ENCODE measurements at places on chromosomes 5 and 9.

DNA sequence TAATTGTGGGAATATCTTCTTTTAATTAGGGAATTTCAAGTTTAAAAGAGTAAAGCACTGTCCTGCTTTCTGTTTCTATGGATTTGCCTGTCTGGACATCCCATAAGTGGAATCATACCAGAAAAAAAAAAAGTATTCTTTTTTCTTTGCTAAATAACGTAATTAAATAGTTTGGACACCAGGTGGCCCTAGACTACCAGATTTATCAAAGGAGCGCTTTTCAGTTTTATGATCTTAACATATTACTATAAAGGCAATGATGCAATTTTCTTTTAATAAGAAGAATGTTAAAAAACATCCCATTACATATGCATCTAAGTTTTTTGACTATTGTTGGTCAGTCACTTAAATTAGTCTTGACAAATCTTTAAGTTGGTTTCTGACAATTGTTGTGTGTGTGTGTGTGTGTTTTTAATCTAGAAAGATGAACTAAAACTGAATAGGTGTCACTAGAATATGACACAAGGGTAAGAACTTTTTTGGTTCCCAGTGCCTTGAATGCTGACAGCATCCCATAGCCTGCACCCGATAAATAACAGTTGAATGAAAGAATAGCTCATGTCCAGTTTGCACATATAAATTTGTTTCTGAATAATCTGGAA, 49.5 kb downstream of the C5orf22 start:
- peak; percentile 72 for DNase-seq

DNA sequence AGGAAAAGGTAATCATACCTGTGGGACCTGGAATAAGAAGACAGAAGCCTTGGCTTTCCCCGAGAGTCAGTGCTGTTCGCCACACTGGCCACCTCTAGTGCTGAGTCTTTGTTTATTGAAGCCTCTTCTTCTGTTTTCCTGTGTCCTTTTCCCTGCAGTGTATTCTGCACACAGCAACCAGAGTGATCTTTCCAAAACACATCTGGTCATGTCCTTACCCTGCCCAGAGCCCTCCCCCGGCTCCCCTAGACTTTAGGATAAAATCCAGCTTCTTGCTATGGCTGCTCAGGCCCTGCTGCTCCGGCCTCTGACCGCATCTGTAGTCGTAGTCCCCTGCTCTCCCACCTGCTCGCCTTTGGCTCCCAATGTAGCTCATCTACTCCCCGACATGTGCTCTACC, 28.3 kb downstream of the GALNT10 start:
- no peak for DNase-seq

DNA sequence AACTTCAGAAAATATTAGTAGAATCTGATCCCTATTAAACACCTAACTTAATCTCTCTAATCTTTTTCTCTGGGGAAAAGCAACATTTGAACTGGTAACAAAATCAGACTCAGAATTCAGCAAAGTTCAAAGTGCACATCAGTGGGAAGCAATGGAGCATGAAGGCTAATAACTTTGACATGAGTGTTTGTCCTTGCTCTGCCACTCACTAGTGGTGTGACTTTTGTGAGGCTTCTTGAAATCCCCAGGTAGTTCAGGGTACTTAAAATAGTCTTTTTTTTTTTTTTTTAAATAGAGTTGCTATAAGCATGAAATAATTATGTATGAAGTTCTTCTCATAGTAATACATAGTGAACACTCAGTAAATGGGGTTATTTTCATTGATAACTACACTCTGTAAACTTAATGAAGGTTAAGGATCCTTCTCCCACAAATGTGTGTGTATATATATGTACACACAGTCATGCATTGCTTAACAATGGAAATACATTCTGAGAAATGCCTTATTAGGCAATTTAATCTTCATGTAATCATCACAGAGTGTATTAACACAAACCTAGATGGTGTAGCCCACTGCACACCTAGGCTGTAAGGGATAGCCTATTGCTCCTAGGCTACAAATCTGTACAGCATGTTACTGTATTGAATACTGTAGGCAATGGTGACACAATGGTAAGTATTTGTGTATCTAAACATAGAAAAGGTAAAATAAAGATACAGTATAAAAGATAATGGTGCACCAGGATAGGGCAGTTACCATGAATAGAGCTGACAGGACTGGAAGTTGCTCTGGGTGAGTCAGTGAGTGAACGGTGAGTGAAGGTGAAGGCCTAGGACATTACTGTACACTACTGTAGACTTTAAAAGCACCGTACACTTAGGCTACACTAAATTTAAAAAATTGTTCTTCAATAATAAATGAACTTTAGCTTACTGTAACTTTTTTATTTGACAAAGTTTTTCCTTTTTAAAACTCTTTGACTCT, 73.3 kb upstream of the HMHB1 start:
- DNase-seq, result no peak

DNA sequence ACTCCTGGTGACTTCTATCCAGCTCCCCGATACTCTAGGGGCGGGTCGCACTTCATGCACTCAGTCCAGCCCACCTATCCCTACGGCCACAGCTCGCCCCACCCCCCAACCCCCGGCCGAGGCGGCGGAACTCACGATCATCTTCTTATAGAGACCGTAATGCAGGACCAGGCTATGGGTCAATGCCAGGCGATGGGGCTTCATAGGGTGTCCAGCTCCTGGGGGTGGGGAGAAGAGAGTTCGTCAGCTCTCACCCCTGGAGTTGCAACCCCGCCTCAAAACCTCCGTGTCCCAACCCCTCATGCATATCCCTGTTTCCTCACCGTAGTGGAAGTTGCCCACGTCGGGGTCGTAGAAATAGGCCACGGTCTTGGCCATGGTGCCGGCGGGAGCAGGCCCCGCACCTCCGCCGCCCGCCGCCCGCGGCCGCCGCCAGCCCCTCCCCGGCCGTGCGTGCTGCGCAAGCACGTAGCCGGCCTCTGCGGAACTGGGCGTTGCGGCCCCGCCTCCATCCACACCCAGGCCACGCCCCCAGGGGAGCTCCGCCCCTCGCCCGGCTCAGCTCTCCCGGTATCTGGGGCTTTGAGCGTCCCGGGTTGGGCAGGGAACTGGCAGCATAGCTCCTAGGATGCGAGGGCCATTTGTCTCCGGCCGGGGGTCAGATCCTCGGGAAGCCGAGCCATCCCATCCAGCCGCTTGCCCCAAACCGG, at the start of the genes HDAC3 and RELL2:
TSS of gene HDAC3 (minus strand) at position 437 of the 710 bp plus-strand sequence. CDS start at position 378, 59 bp downstream.
TSS of gene RELL2 (plus strand) at position 585 of the 710 bp plus-strand sequence. CDS start 1,229 bp downstream, outside the sequence.
- DNase-seq, result peak; percentile 81

GRCh38 chr5:120516805-120517204, 52.7 kb downstream of the PRR16 start:
- peak; percentile 76 for DNase-seq

GRCh38 chr5:27062451-27062850, 24.1 kb upstream of the CDH9 start:
- DNase-seq, result no peak

GRCh38 chr5:72064801-72065570, 42.3 kb upstream of the MAP1B start:
- no peak for DNase-seq

DNA sequence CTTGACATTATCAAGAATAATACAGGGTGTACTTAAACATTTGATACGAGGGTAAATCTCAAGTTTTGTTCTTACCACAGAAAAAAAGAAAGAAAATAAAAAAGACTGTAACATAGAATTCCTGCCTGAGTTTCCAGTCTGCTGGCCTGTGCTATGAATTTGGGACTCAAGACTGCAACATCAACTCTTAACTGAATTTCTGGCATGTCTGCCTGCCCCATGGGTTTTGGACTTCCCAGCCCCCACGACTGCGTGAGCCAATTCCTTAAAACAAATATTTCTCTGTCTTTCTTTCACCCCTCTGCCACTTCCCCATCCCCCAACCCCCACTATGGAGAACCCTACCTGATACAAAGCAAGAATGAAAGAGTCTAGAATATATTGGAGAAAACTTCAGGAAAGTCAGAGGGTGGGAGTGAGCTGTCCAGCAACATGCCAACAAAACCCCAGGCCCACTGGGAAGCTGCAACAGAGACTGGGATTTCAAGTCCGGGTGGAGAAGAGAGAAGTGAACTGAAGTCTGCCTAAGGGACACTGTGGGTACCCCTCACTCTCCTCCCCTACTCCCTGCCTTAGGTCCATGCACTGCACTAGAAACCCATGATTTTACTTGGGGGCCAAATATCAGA, 43.0 kb downstream of the MARCHF3 start:
- no peak for DNase-seq

GRCh38 chr9:12980085-12980851, 205.4 kb downstream of the LURAP1L start:
- no peak for DNase-seq

DNA sequence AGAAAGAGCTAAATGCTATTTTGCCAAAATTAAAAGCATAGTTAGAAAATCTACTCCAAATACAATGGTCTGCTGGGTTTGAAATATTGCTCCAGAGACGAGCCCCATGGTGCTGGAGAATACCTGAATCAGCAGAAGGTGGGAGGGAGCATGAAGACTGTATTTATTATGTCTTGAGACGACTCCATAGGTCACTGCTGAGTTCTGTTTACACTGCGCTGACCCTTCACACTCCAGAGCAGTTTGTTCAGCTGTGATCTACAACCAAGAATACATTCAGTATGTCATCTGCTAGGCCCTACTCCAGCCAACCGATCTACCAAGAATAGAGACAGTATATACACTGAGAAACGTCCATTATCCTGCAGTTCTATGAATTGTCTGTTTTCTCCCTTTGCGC, 150.5 kb downstream of the TLE1 start:
- no peak for DNase-seq

- DNase-seq, result no peak
Measured at GRCh38 chr9:125591245-125591644, 115.8 kb downstream of the MAPKAP1 start.

DNA sequence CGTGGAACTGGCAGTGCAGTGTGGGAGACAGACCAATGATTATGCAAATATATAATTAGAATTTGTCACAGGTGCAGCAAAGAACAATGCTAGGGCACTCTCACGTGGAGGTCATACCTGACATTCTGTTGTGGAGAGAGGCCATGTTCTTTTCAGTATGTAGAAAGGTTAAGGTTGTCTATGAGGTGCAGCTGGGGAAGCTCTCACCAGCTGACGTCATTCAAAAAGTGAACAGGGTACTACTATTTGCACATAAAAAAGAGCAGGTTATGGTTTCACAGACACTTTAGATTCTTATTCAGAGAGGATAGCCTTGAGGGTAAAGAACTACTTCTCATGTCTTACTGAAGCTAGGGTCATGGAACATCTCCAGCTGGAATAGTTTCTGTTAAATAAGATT, 19.1 kb downstream of the SH3GL2 start:
- no peak for DNase-seq

- no peak for DNase-seq
Measured at GRCh38 chr9:127758843-127759242, 19.6 kb downstream of the SH2D3C start.

- no peak for DNase-seq
Measured at GRCh38 chr5:33840927-33841547, 50.8 kb downstream of the ADAMTS12 start.

- no peak for DNase-seq
Measured at GRCh38 chr5:142461028-142461590, 136.3 kb upstream of the SPRY4 start.

- no peak for DNase-seq
Measured at GRCh38 chr9:28976684-28977083, 1403.4 kb upstream of the C9orf72 start.

GRCh38 chr5:88879724-88880123, 3.3 kb downstream of the MEF2C start:
- DNase-seq, result peak; percentile 37

GRCh38 chr5:151053796-151054462, 26.9 kb downstream of the TNIP1 start:
- DNase-seq, result no peak

DNA sequence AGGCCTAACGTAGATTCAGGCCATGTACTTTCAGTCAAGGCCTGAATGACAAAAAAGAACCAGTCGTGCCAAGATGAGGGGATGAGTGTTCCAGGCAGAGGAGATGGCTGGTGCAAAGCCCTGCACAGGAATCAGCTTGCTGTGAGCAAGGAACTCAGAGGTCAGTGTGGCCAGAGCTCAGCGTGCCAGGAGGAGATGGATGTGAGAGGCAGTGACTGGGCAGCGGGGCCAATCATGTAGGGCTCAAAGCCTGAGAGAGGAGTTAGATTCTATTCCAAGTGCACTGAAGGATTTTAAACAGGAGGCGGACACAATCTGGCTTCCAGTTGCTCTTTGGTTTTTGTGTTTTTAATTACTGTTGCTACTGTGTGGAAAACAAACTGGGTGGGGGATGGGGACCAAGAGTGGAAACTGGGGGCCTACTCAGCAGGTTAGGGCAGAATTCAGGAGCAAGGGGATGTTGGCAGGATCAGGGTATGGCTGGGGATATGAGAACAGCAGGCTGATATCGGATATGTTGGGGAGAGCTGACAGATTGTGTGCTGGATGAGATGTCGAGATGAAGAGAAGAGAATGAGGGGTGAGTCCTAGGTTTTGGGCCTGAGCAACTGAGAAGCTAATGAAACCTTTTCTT, 64.3 kb downstream of the ANGPTL2 start:
- DNase-seq, result no peak

DNA sequence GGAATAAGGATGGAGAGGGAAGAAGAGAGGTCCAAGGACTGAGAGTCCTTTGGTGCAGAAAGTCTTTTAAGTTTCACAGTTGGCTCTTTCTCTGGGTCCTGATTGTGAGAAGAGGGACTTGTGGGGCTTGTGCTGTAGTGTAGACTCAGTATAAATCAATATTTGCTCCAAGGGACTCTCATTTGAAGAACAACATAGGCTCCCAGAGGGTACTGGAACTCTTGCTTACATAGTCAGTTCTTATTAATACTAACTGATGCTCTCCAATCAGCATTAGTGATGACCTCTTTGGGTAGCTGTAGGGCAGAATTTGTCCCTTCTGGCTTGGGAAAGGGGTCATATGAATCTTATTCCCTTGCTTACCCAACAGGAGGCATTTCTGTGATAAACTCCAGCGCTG, 62.5 kb upstream of the CXCL14 start:
- no peak for DNase-seq

GRCh38 chr9:125461636-125462190, 200.1 kb downstream of the GAPVD1 start:
- DNase-seq, result no peak

GRCh38 chr9:133691626-133692363, 46.4 kb downstream of the SARDH start:
- no peak for DNase-seq

GRCh38 chr9:120698766-120699165, 15.5 kb downstream of the MEGF9 start:
- DNase-seq, result peak; percentile 22

- DNase-seq, result no peak
Measured at GRCh38 chr5:145225529-145225928, 609.6 kb downstream of the PRELID2 start.

DNA sequence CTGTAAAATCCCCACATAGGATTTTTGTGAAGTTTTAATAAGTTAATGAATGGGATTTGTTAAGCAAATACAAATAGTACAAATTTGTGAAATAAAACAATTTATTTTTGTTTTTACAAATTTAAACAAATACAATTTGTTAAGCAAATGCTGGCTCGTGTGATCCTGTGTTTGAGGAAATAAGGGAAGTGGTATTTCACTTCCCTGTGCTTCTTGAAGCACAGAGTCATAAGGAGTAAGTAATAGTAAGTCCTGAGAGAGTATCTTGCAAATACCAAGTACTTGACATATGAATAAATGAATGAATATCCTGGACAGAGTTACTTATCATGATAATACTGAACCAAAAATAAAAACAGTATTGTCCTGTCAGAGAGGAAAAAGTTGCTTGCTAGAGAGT, 9.1 kb downstream of the SMIM3 start:
- peak; percentile 50 for DNase-seq

All from fibroblast of the aortic adventitia (primary cell).